Glutamatergic neuron (in vitro differentiated cells): ENCODE measurements at places on chromosomes 2 and 18.

- peaks cover 10% of the 10 kb centered on the region for H3K36me3 ChIP-seq
- H3K4me3 ChIP-seq: no peak overlapping the region
- no peak for DNase-seq
Measured at GRCh38 chr2:1837458-1837857, 93.1 kb upstream of the PXDN start.

GRCh38 chr2:212157012-212157411 is 381.6 kb downstream of the ERBB4 start:
- H3K4me1 ChIP-seq: peaks cover 6% of the 10 kb centered on the region
- no peak overlapping the region for H3K27ac ChIP-seq
- no peaks in the 10 kb centered on the region for H3K36me3 ChIP-seq
- no peak for DNase-seq

DNA sequence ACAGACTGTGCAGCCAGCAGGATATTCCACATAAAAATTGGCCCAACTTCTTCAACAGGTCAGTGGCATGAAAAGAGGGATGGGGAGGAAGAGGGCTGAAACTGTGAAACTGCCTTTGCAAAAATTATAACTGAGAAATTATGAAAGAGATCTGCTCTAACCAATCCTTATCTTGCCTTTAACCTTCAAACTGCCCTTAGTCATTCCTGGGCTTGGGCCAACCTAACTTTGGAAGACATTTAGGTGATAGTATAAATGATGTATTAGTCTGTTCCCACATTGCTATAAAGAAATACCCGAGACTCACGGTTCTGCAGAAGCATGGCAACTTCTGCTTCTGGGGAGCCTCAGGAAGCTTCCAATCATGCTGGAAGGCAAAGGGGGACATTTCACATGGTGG is 74.5 kb downstream of the RPL31 start:
- no peak overlapping the region for H3K4me3 ChIP-seq
- H3K36me3 ChIP-seq: peaks cover 29% of the 10 kb centered on the region
- DNase-seq: no peak
- H3K4me1 ChIP-seq: peaks cover 4% of the 10 kb centered on the region

- no peak overlapping the region for H3K27ac ChIP-seq
- H3K36me3 ChIP-seq: no peaks in the 10 kb centered on the region
- H3K4me3 ChIP-seq: no peak overlapping the region
Measured at GRCh38 chr2:98476192-98476868, 31.7 kb downstream of the INPP4A start.

DNA sequence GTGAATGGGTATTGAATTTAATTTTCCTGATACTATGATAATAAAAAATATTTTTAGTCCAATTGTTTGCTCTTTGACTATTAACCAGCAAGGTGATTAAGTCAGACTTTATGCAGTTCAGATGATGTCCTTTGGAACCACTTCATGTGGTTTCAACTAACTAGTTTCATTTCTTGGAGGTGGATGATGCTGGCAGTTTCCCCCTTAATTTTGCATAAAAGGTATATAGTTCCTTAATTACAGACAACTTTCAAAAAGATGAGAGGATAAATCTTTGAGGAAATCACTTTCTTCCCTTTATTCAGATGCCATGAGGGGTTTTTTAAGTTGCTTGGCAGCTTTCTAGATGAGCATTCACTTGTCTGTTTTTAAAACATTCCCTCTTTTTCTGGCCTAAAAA is 223.1 kb downstream of the PHLPP1 start:
- peaks cover 11% of the 10 kb centered on the region for H3K36me3 ChIP-seq
- H3K4me3 ChIP-seq: no peak overlapping the region
- no peak for DNase-seq
- H3K4me1 ChIP-seq: no peaks in the 10 kb centered on the region
- H3K27me3 ChIP-seq: no peaks in the 10 kb centered on the region

DNA sequence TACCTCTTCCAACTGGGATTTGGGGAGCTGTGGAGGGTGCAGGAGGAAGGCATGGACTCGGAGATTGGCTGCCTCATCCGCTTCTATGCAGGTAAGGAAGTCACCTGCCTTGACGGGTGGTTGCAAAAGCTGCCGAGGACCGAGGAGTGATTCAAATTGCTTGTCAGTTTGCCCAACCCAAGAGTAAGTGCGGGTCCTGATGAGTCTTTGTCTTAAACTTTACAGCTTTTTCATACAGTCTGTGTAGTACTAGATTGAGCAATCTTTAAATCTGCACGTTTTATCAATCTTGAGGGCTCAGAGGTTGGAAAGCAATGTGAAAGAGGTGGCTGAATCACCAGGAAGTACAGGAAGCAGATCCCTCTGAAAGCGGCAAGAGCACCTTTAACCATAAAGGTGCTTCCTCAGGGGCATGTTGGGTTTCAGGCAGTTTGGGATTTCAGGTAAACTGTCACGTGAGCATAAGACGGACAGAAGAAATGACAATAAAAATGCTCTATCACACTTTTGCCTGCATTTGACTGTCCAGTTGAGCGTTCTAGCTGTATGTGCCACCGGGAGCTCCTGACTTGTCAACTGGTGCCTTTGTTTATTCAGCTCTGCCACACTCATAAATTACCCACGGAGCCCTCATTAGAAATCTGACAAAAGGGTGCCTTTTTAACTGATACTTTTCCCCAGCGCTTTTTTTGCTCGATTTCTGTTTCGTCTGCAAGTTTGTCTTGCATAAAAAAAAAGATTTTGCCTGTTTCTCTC is 2.0 kb downstream of the PHLPP1 start:
- H3K4me3 ChIP-seq: peak overlapping the region; percentile 90
- H3K27ac ChIP-seq: peak overlapping the region; percentile 89
- H3K27me3 ChIP-seq: peaks cover 18% of the 10 kb centered on the region
- no peaks in the 10 kb centered on the region for H3K36me3 ChIP-seq
- DNase-seq: no peak
- peaks cover 40% of the 10 kb centered on the region for H3K4me1 ChIP-seq

GRCh38 chr18:812376-813171 is 532 bp upstream of the YES1 start:
- H3K27me3 ChIP-seq: peaks cover 4% of the 10 kb centered on the region
- peak overlapping the region; percentile 75 for H3K27ac ChIP-seq
- no peaks in the 10 kb centered on the region for H3K36me3 ChIP-seq
- H3K4me1 ChIP-seq: peaks cover 4% of the 10 kb centered on the region

DNA sequence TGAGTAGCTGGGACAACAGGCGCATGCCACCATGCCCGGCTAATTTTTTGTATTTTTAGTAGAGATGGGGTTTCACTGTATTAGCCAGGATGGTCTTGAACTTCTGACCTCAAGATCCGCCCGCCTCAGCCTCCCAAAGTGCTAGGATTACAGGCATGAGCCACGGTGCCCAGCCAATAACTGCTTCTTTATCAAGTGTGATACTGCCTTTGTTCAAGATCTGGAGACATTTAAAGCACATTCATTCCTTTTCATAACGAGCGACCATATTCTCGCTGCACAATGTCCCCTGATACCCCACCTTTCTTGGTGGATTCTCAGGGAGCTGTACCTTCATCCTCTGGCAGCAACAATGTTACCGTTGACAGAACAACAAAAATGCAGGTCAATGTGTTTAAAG is 75.4 kb downstream of the PIEZO2 start:
- H3K27me3 ChIP-seq: peaks cover 2% of the 10 kb centered on the region
- peaks cover 17% of the 10 kb centered on the region for H3K4me1 ChIP-seq
- H3K27ac ChIP-seq: no peak overlapping the region
- H3K4me3 ChIP-seq: no peak overlapping the region
- no peak for DNase-seq

- H3K27ac ChIP-seq: peak overlapping the region; percentile 93
- peak; percentile 40 for DNase-seq
- H3K27me3 ChIP-seq: peaks cover 8% of the 10 kb centered on the region
- H3K36me3 ChIP-seq: no peaks in the 10 kb centered on the region
Measured at GRCh38 chr18:79438898-79439627, 43.3 kb downstream of the NFATC1 start.

- peaks cover 2% of the 10 kb centered on the region for H3K27me3 ChIP-seq
- H3K27ac ChIP-seq: no peak overlapping the region
- peaks cover 6% of the 10 kb centered on the region for H3K4me1 ChIP-seq
- no peak for DNase-seq
- H3K4me3 ChIP-seq: no peak overlapping the region
Measured at GRCh38 chr2:207296265-207296948, 130.7 kb upstream of the KLF7 start.

DNA sequence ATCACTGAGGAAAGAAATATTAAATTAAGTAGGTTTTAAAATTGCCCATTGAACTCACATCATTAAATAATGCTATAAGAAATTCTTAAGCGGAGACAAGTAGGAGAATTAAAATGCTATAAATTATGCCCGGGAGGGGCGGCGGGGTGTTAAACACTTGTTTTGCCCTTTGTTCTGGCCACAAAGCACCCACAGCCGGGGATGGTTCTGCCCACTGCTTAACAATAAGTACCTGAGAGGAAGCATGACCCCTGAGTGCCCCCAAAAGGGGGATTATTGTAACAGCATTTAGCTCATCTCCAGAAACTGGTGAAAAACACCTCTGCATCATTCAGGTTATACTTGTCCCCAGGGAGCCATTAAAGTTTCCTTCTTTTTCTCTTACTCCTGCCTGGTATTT is 332.7 kb upstream of the POU3F3 start:
- H3K4me1 ChIP-seq: no peaks in the 10 kb centered on the region
- no peak overlapping the region for H3K27ac ChIP-seq
- no peaks in the 10 kb centered on the region for H3K27me3 ChIP-seq
- no peak overlapping the region for H3K4me3 ChIP-seq
- H3K36me3 ChIP-seq: no peaks in the 10 kb centered on the region
- no peak for DNase-seq

DNA sequence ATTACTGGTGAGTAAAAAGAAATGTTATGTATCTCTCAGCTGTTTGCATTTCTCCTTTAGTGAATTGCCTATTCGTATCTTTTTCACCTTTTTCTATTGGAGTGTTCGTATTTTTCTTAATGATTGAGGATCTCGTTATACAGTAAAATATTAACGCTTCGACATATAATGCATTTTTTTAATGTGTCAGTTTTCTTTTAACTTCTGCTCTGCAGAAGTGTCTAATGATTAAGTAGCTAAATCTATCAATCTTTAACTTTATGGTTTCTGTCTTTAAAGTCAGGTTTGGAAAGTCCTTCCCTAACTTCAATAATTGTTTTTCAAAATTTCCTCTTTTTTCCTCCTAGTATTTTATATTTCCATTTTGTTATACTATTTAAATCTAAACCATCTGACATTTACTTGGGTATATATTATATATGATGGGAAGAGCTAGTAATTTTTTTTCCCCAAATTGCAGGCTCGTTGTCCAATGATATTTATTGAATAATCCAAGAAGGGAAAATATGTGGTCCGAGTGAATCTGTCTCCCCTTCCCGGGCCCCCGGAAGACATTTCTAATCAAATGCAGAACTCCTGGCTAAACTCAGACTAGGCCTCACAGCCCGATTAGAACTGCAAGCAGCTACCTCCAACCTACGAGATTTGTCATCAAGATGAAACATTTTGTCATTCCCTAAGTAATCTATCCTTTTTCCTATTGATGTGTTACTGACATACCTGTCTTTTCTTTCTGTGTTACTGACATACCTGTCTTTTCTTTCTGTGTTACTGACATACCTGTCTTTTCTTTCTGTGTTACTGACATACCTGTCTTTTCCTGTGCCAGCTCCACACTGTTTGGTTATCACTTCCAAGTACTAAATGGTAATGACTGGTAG is 17.2 kb downstream of the PCBP1 start:
- no peaks in the 10 kb centered on the region for H3K36me3 ChIP-seq
- H3K27me3 ChIP-seq: peaks cover 5% of the 10 kb centered on the region
- peaks cover 6% of the 10 kb centered on the region for H3K4me1 ChIP-seq
- peak overlapping the region; percentile 28 for H3K27ac ChIP-seq

GRCh38 chr2:25743132-25743830 is 69.9 kb upstream of the DTNB start:
- no peak for DNase-seq
- no peaks in the 10 kb centered on the region for H3K27me3 ChIP-seq
- peaks cover 4% of the 10 kb centered on the region for H3K4me1 ChIP-seq

GRCh38 chr2:229392196-229392595 is 121.1 kb upstream of the PID1 start:
- no peaks in the 10 kb centered on the region for H3K36me3 ChIP-seq
- DNase-seq: no peak

DNA sequence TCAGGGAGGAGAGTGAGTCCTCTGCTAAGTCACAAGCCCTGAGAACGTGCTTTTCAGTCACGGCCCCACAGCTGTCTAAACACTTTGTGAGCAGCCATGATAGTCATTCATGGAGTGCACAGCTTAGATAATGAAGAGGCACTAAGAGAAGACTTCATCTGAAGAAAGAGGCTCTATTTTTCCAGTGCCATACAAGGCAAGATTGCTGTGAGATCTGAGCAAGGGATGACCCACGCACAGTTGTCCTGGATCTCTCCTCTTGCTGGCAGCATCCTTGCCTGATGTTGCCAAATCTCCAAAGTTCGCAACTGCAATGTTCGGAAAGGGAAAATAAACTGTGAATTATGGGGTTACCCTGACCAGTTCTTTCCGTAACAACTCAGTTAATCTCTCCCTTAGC is 418.7 kb downstream of the MEIS1 start:
- peaks cover 17% of the 10 kb centered on the region for H3K4me1 ChIP-seq
- H3K4me3 ChIP-seq: no peak overlapping the region
- H3K27me3 ChIP-seq: no peaks in the 10 kb centered on the region
- H3K36me3 ChIP-seq: no peaks in the 10 kb centered on the region
- no peak overlapping the region for H3K27ac ChIP-seq

- H3K4me1 ChIP-seq: peaks cover 26% of the 10 kb centered on the region
- H3K27me3 ChIP-seq: peaks cover 13% of the 10 kb centered on the region
- no peak overlapping the region for H3K27ac ChIP-seq
- DNase-seq: no peak
- H3K4me3 ChIP-seq: no peak overlapping the region
Measured at GRCh38 chr2:241863536-241863954, 4.9 kb upstream of the PDCD1 start.

- no peak overlapping the region for H3K4me3 ChIP-seq
- no peak overlapping the region for H3K27ac ChIP-seq
Measured at GRCh38 chr2:235908826-235909225, 259.4 kb downstream of the GBX2 start.

GRCh38 chr18:51617167-51617566 is 419.7 kb upstream of the MEX3C start:
- no peak overlapping the region for H3K4me3 ChIP-seq
- H3K27me3 ChIP-seq: peaks cover 6% of the 10 kb centered on the region
- H3K4me1 ChIP-seq: peaks cover 15% of the 10 kb centered on the region

- DNase-seq: no peak
Measured at GRCh38 chr18:31667185-31667584, 17.2 kb downstream of the B4GALT6 start.

GRCh38 chr2:206642075-206643025 is at the start of gene FAM237A:
FAM237A (plus strand) TSS chr2:206642487; CDS start chr2:206644237, 1,750 bp downstream.
- peaks cover 3% of the 10 kb centered on the region for H3K27me3 ChIP-seq
- H3K27ac ChIP-seq: no peak within 1 kb of the TSS
- no peaks in the 10 kb centered on the region for H3K36me3 ChIP-seq
- no peaks in the 10 kb centered on the region for H3K4me1 ChIP-seq

DNA sequence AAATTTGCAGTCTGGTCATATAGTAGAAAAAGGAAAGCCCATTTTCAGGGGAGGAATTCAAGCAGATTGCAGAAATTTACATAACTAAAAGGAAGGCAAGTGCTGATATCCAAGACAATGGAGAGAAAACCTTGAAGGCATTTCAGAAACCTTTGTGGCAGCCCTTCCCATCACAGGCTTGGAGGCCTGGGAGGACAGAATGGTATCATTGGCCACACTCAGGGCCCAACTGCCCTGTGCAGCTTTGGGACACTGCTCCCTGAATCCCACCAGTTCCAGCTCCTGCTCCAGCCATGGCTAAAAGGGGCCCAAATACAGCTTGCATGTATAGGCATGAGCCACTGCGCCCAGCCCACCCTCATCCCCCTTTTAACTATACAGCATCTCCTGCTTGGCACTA is 81.1 kb upstream of the NYAP2 start:
- no peaks in the 10 kb centered on the region for H3K27me3 ChIP-seq
- H3K4me1 ChIP-seq: no peaks in the 10 kb centered on the region
- H3K27ac ChIP-seq: no peak overlapping the region
